ENCODE measurements at places on chromosomes 2 and 18.

- no peak for DNase-seq
These were observed 331.3 kb downstream of the EIPR1 start for GRCh38 chr2:3046170-3046865.

DNA sequence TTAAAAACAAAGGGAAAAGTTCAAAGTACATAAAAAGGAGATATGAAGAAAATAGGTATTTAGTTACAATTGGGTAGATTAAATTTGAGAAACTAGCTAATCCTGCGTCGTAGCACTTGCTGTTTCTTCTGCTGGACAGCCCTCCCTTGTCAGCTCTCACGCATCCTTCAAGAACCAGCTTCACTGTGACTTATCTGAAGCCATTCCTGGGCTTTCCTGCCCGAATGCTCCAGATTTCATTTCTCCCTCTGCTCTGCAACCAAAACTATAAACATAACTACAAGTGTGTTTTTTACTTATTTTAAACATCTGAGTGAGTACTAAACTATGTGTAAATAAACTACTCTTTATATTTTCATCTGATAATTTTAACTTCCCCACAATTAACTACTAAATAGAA lies 149.2 kb downstream of the MTCL1 start:
- no peak for DNase-seq

- no peak for DNase-seq
These were observed 35.8 kb downstream of the GREB1 start for GRCh38 chr2:11569636-11570035.

GRCh38 chr2:119366161-119366648 lies 429 bp downstream of the C2orf76 start:
- DNase-seq = no peak

DNA sequence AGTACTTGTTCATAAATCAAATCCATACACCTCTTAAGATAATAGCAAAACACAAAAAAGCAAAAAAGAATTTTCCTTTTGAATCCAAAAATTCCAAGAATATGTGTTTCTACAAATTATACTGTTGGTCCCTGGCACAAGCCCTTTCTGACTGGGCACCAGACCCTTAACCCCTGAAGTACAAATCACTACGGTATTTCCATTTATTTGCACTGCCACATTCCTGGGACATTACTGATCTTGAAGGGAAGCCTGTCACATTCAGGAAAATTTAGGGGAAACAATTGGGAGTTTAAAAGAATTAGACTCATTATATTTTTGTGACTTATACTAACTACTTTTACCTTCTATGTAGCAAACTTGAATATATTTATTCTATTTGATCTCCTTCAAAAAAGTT lies 98.8 kb downstream of the ZNF521 start:
- no peak for DNase-seq

DNA sequence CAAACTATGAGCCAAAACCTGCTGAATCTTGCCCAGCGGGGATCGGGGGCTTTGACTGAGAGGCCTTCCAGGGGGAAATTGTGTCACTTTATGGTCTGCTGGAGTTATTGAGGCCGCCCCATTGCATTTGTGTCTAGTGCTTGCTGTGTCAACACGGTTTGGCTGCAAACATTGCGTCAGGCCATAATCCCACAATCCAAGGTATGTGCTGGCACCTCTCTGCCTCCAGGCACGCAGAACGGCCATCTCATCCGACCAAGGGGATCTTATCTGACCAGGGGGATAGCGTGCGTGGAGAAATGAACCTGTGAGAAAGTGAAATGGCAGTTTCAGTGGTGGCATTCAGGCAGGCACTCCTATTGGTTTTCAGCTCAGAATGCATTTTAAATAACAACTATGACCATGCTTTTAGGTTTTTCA lies 18.1 kb upstream of the LYPD6B start:
- no peak for DNase-seq

GRCh38 chr2:134676960-134677359 lies 41.8 kb downstream of the TMEM163 start:
- no peak for DNase-seq

DNA sequence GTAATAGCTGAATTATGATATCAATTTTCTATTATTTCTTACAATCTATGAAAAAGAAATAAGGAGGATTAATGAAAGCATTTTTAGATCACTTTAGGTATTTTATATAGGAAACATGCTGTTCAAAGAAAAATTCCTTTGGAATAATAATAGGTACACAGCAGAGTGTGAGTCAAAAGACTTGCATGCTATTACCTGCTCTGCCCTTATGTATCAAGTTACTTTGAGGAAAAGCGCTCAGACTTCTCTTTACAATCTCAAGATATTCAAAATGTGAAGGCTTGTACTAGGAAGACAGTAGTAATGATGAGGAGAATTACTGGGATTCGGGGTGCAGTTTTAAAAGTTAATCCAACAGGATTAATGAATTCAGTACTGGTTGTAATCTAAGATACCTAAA lies 29.1 kb upstream of the RNU4ATAC start:
- DNase-seq = no peak

- DNase-seq = no peak
These were observed 4.0 kb upstream of the FAM124B start for GRCh38 chr2:224405841-224406370.

GRCh38 chr2:70746094-70746974 lies 21.7 kb downstream of the ADD2 start:
- no peak for DNase-seq

DNA sequence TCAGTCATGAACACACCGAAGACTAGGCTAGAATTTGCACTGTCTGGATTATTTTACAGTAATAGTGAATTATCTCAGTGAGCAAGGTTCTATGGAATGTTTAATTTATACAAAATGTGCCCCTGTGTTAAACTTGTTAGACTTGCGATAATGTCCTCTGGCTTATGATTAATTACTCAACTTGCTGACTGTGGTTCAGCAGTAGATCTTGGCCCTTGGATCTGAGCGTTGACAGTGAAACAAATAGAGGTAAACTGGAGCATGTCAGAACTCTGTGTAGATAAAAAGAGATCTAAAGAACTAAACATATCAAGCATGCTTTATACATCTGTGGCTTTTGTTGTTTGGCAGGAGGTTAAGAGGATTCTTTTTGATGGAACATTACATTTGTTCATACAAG lies 407.6 kb downstream of the DSEL start:
- no peak for DNase-seq

GRCh38 chr2:236578411-236578846 lies 8.8 kb downstream of the ACKR3 start:
- DNase-seq = no peak

GRCh38 chr18:424071-424661 lies 76.3 kb downstream of the COLEC12 start:
- DNase-seq = peak; percentile 80

DNA sequence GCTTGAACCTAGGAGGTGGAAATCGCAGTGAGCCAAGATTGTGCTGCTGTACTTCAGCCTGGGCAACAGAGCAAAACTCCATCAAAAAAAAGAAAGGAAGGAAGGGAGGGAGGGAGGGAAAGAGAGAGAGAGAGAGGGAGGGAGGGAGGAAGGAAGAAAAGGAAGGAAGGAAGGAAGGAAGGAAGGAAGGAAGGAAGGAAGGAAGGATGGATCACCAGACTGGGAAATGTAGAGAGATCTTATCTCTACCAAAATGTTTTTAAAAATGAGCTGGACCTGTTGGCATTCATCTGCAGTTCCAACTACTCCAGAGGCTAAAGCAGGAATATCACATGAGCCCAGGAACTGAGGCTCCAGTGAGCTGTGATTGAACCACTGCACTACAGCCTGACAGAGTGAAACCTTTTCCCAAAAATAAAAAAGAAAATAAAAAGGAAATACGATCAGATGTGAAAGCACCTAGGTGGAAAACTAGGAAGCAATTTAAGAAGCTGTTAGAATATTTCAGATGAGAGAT lies 239.4 kb downstream of the CDH7 start:
- no peak for DNase-seq

DNA sequence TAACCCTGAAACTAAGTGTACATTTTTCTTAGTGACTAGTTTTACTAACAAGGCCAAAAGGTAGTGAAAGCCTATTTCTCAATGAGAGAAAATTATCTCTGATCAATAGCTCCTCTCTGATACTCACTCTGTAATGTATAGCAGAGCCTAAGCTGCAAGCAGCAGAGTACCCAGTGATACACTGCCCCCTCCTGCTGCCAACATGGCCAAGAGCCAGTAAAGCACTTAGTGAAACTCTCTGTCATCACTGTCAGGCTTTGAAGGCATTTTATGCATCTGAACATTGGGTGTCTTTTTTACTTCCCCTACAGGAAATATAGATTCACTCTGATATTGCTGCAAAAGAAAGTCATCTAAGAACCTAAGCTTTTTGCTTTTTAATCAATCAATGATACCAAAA lies 784.1 kb upstream of the CDH7 start:
- DNase-seq = peak; percentile 8

All from muscle of back (tissue), 13 donors.